Stimulated activated CD4-positive, alpha-beta T cell treated with anti-CD3 and anti-CD28 coated beads, Interleukin-15, amount 100 ng/mL, for 1 hour (primary cell): ENCODE measurements at places on chromosomes 6 and 20.

DNA sequence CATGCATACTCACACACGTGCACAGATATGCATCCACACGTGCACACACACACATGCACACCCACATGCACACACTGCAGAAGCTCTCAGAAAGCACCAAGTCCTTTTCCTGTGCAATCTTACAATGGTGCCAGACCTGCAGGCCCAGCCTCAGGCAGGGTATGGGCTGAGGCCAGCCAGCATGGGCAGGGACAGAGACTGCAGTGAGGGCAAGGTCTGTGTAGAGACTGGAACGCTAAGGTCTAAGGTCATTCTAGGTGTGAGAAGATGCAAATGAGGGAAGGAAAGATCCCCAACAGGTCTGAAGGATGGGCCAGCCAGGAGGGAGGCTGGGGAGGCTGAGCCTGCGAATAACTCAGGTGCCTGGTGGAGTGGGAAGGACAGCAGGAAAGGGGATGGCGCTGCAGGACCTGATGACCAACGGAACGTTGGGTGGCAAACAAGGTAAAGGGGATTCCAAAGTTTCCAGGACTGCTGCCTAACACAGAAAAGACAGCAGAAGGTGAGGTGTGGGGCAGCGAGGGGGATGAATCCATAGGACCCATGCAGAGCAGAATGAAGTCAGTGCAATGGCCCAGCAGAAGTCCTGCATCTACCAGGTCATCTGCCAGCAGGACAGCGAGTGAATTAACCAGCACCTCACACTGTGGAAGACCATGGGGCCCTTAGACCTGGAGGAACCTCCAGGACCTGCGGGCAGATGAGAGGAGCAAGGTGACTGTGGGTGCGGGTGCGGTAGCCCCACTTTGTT, 67.0 kb downstream of the ABHD12 start:
- no peak for DNase-seq

GRCh38 chr6:170036916-170037315, 254.0 kb downstream of the DLL1 start:
- no peak for DNase-seq

DNA sequence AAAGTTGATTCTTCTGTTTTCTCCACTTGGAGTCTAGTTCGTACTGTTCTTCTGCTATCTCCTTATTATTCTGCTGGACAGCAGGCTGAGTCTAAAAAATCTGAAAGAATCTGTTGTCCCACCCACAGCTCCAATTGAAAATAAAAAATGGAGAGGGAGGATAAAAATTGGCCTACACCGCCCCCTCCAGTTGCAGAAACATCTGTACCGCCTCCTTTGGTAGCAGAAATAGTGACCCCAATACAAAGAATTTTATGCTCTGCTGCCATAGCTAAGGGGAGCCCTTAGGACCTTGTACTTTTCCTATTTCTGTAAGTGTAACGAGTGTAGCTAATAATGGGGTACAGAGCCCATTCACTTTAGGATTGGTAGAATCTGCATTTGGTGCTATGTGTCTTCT, 4.9 kb upstream of the FKBP1A start:
- DNase-seq: no peak

GRCh38 chr6:19301980-19302379, 535.2 kb upstream of the ID4 start:
- DNase-seq: no peak

GRCh38 chr6:37155394-37156312, 14.3 kb upstream of the PIM1 start:
- DNase-seq: no peak

DNA sequence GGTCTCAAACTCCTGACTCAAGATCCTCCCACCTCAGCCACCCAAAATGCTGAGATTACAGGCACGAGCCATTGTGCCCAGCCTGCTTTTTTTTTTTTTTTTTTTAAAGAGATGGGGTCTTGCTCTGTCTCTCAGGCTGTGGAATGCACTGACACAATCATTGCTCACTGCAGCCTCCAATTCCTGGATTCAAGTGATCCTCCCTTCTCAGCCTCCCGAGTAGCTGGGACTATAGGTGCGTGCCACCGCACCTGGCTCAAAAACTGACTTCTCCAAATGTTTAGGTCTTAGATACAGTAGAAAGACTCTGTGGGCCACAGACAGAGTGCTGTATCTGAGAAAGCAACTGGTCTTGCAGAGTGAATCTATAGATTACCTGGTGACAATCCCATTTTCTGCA, 31.1 kb upstream of the SLC4A11 start:
- DNase-seq: no peak

GRCh38 chr6:75244063-75244584, 523 bp upstream of the COX7A2 start:
- no peak for DNase-seq

GRCh38 chr20:57781901-57782300, 72.1 kb upstream of the PMEPA1 start:
- DNase-seq: no peak

GRCh38 chr6:31305703-31306219, 33.9 kb upstream of the HLA-C start:
- no peak for DNase-seq

- DNase-seq: no peak
These were observed 5.6 kb downstream of the PPP2R5D start for GRCh38 chr6:42989923-42990322.

- no peak for DNase-seq
These were observed 7.4 kb downstream of the ECT2L start for GRCh38 chr6:138803331-138803730.

DNA sequence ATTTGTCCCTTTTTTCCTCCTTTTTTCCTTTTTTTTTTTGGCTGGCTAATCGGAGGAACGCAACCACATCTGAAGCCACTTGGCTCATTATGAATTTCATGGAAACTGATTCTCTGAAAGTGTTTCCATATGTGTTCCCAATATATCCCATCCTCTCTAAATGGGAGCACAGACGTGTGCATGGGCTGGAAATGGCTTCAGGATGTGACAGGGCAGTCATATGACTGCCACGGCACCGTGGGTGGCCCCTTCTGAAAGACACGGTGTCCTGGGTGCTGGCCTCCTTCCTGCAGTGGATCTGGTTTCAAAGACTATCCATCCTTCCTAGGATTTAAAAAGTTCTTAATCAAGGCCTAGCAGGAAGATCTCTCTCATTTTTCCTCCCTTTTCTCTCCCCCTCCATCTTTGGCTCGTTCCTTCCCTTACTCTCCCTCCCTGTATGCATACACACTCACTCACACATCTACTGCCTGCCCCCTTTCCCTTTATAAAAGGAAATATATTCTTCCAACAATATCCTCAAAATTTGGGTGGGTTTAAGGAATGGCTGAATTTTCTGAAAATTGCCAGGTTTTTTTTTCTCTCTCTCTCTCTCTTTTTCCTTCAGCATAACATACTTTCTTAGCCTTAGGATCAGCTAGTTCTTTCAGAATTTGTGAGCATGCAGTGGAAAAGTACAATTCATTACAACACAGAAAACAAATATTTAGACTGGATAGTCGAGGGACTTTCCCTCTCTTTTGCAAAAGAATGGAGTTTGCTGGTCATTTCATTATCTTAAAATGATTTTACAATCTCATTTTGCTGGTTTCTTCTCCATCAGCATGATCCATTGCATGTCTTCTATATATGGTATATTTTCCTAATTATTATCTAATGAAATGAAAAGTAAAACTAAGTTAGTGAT, 161.2 kb upstream of the SUPT3H start:
- no peak for DNase-seq

- no peak for DNase-seq
These were observed 1.4 kb downstream of the LRFN2 start for GRCh38 chr6:40585651-40586269.

- no peak for DNase-seq
These were observed 77.7 kb upstream of the CLDN20 start for GRCh38 chr6:155186052-155186658.

GRCh38 chr6:111603040-111603439, 2.6 kb downstream of the TRAF3IP2 start:
- no peak for DNase-seq

DNA sequence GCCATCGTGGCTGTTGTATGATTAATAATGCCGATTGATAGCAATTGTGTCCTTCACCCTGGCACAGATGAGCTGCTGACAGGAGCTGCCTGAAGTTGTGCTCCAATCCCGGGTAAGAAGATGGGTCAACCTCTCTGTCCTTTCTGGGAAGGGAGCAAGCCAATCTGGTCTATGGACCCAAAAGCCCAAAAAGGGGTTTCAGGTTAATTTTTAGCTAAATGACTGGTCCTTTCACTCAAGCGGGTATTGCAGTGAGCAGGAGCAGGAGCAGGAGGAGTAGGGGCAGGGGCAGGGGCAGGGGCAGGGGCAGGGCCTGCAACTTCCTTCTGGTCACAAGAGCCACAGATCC, 164.8 kb downstream of the TAF4 start:
- DNase-seq: no peak

DNA sequence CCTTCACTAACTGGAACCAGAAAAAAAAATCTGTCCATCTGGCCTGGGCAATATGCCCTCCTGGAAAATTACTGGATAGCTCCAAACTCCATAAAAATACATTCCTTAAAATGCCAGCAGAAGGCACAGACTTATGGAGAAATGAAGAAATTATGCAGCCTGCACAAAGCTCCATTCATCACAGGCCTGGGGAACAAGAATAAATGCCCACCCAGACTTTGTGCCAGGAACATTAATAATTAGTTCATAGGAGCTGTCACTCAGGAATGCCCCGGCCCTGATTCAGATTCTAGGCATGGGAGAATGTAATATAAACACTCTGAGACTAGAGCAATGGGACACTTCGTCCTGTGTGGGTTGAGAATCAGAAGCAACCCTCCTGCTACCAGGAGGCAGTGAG, 199.3 kb downstream of the OTOR start:
- DNase-seq: no peak

- no peak for DNase-seq
These were observed 895.2 kb upstream of the CITED2 start for GRCh38 chr6:140269591-140270165.

GRCh38 chr20:18005170-18005989, 36.6 kb downstream of the MGME1 start:
- no peak for DNase-seq

- DNase-seq: no peak
These were observed 9.4 kb upstream of the KHDC1L start for GRCh38 chr6:73234733-73235132.

DNA sequence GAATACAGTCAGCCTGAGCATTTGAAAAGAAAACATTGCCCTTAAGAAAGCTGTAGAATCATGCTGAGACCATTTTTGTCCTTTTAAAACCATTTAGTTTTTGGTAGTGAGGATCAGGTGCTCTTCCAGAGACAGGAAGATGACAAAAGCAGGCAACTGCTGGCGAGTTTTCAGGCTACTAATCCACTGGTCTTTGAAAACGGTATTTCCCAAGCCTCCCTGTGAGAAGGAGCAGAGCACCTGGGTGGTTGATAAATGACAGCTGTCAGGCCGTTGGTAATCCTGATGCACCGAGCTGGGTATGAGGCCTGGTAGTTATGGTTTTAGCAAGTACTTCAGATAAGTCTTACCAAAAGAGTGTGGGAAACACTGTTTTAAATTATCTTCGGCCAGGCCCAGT, 10.1 kb upstream of the SEC63 start:
- no peak for DNase-seq

GRCh38 chr6:16157492-16157891, 28.6 kb downstream of the MYLIP start:
- DNase-seq: no peak

- no peak for DNase-seq
These were observed 174.3 kb downstream of the CDH4 start for GRCh38 chr20:61426352-61426751.

DNA sequence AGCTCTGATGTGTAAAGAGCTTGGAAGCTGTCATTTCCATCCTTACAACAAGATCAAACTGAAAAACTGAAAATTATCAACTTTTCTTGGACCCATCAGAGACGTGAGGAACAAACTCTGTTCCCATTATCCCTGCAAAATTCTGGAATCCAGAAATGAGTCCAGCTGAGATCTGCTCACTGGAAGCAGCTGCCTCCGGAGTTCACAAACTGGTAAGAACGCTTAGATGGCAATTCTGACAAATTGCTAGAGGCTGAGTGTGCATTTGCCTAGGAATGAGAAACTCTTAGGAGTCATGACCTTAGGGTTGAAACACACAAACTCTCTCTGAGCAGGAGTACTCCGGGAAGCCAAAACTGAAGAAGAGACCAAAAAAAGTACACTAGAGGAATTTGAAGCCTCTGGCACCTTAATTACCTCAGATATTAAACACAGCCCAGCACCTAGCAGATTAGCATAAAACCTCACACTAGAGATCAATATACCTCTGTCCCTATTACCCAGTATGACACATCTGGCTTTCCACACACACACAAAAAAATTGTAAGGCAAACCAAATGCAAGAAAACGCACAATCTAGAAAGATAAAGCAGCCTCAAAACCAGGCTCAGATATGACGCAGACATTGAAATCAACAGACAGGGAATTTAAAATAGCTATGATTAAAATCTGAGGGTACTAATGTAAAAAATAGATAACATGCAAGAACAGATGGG, 233.5 kb upstream of the SGK1 start:
- no peak for DNase-seq

DNA sequence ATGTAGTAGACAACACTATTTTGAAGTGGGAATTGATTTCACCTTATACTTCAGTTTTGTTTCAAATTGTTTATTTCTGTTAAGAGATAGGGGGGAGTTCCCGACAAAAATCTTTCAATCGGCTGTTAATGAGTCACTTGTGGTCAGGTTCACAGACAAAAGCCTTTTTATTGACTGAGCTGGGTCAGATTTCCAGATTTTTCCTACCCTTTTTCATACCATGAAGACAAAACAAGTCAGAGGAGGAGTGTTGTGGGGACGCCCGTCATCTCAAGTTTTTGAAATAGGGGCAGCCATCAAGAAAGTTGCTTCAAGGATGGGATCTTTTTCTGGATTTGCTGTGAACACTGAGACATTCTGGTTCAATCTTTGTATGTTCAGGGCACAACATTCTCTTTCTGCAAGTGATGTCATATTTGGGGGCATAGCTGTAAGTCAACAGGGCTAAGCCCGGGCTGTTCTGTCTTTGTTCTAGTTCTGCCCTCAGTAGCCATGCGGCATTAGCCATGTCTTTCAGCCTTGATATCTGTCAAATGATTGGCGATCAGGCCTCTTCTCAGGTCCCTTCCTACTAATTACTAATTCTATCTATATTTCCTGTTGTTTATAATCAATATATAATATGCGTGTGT, 496.0 kb upstream of the MARCKS start:
- DNase-seq: no peak

DNA sequence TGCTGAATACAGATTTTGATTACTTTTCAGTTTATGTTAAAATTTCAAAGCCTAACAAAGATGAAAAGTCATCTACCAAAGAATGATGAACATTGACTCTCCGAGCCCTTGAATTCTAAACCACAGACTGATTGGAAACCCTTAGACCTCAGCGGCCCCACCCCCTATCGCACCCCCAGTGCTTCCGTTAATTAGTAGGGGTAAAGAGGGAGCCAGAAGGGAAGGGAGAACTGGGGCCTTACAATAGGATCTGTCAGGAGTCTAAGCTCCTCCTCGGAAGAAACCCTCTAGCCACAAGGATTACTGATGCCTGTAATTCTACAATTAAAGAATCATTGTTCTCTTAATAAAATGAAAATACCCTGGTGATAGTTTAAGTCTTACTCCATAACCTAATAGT, 79.7 kb upstream of the JARID2 start:
- DNase-seq: no peak
